ENCODE measurements at places on chromosomes 2 and 18.

DNA sequence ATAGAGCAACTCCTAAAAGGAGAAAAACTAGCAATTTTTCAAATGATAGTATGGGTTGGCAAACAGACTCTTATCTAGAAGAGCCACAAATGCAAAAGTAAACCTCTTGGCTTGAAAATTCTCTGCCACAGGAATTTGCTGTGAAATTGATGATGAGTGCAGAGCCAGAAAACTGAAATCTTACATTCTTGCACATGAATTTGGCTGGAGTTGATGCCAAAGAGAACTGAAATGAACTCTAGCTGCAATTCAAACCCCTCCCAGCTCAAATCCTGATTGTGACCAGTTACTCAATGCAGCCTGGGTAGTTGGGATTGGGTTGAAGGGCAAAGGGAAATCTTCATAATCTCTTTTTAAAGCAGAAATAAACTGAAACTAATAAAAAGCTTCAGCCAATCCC, 266.6 kb downstream of the PDE11A start:
- no peaks in the 10 kb centered on the region for H3K36me3 ChIP-seq
- H3K4me3 ChIP-seq: no peak overlapping the region
- no peak for DNase-seq
- H3K4me1 ChIP-seq: no peaks in the 10 kb centered on the region
- H3K27ac ChIP-seq: no peak overlapping the region
- peaks cover 33% of the 10 kb centered on the region for H3K27me3 ChIP-seq

DNA sequence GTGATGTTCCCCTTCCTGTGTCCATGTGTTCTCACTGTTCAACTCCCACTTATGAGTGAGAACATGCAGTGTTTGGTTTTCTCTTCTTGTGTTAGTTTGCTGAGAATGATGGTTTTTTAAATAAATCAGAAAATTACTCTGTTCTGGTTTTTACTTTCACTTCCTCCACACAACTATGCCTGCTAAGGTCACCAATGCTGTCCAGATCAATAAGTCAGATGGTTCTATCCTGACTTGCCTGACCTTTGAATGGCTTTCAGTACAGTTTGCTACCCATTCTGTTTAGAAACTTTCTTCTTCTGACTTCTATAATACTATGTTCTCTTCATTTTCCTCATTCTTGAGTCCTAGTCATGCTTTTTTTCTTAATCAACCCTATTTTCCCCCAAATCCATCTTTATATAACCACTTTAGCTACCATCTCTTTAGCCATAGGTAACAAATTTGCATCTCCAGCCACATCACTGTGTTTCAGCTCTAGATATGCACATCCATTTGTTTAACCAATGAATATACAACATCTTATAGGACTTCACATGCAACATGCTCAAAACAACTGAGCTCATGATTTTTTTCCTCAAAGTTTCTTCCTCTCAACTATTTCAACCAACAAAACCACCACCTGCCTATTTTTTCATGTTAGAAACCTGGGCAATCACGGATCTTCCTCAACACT, 58.8 kb upstream of the SLC38A11 start:
- H3K27me3 ChIP-seq: no peaks in the 10 kb centered on the region
- no peaks in the 10 kb centered on the region for H3K36me3 ChIP-seq
- no peaks in the 10 kb centered on the region for H3K4me1 ChIP-seq

DNA sequence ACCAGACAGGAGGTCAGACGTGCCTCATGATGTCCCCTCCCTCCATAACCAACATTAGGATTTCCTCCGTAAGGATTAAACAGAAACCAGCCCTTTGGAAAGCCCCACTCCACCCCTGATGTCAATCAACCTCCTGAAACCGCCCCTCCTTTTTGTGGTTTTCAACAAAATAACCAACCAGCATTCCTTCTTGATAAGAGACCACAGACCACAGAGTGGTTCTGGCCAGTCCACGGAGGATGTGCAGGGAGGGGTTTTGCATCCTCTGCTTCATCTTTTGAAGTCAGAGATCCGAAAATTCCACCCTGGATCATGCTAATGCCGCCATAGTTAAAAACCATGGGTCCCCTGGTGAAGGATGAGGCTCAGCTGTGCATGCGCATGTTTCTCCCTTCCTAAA, 180.0 kb upstream of the CCDC150 start:
- H3K4me1 ChIP-seq: peaks cover 20% of the 10 kb centered on the region
- H3K4me3 ChIP-seq: no peak overlapping the region
- H3K27ac ChIP-seq: no peak overlapping the region
- H3K27me3 ChIP-seq: peaks cover 63% of the 10 kb centered on the region
- peaks cover 3% of the 10 kb centered on the region for H3K36me3 ChIP-seq

- H3K4me1 ChIP-seq: peaks cover 1% of the 10 kb centered on the region
- DNase-seq: no peak
- peaks cover 4% of the 10 kb centered on the region for H3K36me3 ChIP-seq
- H3K27me3 ChIP-seq: no peaks in the 10 kb centered on the region
Measured at GRCh38 chr2:113209011-113209645, 35.4 kb downstream of the PSD4 start.

DNA sequence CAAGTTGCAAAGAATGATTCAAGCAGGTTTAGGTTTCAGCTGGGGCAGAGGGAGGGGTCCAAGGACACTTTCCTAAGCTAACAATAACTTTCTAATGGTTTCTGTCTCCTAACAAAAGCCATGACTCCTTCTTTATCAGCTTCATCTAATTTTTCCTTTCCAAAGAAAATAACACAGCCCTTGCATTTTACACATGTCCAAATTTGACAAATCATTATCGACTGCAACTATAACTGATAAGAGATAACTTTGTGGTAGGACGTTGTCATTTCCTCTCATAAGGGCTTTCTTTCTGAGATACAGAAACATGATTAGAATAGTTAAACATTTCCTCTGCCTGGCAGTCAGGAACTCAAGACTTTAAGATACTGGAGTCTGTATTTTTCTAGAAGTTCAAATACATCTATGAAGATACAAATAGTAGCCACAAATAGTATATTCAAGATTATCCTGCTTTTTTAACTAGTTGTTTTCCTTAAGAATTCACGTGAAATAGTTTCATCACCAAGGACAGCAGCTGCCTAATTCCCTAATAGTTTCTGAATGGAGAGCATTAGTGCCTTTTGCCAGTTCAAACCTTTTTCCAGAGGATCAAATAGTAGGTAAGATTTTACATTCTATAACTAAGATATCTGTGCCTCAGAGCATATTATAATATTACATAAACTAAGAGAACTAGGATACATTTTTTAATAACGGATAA, 263.2 kb downstream of the EXOC6B start:
- no peak for DNase-seq
- H3K27ac ChIP-seq: peak overlapping the region; percentile 6
- H3K36me3 ChIP-seq: no peaks in the 10 kb centered on the region
- peaks cover 18% of the 10 kb centered on the region for H3K4me1 ChIP-seq

Measured in activated T-helper 2 cell treated with anti-CD3 and anti-CD28 coated beads, Interferon-gamma antibody, Interleukin-2, Interleukin-4, amounts not matched to agents 10 μg/mL and 5 μg/mL and 100 μg/mL, durations not matched to agents 14 hours and 24 hours and 36 hours (primary cell).